ENCODE measurements at places on chromosomes 6 and 20.

- no peak for DNase-seq
Measured at GRCh38 chr6:149454346-149454848, 30.4 kb downstream of the ZC3H12D start.

GRCh38 chr20:17960927-17961586, 7.5 kb downstream of the SNX5 start:
- DNase-seq: no peak

- DNase-seq: peak; percentile 44
Measured at GRCh38 chr6:87742106-87742505, 40.1 kb upstream of the AKIRIN2 start.

DNA sequence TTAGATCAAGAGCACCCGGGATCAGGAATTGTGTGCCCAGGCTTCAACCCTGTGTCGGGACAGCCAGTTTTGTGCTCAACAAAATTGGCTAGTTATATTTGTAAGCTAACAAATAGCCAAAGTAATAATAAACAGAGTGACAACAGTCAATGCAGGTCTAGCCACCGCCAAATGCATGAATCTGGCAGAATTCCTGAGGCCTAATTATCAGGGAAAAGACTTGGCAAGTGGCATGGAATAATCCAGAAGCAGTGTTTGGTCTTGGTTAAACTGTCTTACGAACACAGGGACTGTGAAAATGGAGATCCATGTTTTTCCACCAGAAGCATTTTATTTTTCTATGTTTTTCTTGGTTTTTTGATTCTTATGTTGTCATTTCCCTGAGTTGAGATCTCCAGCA, 268.8 kb downstream of the ZNF217 start:
- no peak for DNase-seq

DNA sequence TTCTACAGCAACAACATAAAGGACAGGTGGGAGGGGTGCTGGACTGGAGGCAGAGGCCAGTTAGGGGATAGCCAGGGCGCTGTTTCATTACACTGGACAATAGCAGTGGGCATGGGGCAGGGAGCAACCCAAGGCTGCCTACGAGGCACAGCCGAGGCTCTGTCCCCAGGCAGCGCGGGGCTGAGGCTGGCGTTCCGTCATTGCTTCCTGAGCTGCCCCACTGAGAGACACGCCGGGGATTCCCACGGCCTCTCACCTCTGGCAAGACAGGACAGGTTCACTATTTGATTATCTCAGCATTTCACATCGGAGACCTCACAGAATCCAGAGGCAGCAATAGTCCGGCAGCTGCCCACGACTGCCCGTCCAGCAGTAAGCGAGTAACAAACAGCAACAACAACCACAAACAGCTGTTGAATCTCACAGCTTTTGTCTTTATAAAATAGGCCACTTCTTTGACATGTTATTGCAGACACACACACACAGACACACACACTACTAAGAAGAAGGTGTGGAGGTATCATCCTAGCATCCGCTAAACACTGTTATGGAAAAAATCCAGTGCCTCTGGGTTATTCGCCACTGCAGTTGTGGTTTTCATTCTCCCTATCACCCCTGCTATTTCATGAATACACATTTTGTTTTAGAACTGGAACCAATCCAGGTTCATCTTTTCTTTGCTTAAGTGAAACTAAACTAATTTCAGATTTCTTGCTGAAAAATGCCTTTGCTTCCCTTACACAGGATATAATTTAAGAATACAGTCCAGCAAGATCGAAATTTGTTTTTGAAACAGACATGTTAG, 19.5 kb downstream of the KIF25 start:
- DNase-seq: no peak

DNA sequence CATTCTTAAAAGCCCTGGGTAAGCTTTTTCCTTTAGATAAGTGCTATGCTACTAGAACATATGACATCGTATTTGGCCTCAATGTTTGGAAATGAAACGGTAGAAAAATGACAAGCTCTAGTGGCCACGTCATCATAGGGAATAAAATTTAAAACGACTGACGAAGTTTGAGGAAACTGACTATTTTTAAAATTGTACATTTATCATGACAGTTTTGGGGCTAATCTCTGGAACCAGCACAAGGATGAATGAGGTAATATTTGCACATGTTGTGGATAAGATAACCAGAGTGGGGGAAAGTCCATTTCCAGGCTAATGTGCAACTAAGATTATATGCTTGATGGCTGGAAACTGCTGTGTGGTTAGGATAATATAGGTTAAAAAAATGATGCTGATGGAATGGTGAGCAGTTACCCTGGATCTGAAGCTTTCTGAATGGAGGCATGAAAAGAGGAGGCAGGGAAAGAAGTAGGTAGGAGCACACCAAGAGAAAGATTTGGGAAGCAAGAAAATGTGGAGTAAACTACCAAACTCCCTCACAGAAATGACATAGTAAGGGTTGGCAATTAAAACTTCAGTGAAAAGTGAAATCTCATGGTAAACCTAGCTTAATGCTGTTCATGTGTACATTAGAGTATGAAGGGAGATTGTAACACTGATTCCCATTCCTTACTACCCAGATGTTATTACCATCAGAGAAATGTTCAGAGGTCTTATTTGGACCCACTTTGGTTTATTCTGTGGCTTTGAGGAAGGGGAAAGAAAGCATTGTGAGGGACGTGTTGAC, 42.7 kb upstream of the CEP162 start:
- no peak for DNase-seq

GRCh38 chr20:23320317-23320716, 30.3 kb upstream of the NXT1 start:
- no peak for DNase-seq

DNA sequence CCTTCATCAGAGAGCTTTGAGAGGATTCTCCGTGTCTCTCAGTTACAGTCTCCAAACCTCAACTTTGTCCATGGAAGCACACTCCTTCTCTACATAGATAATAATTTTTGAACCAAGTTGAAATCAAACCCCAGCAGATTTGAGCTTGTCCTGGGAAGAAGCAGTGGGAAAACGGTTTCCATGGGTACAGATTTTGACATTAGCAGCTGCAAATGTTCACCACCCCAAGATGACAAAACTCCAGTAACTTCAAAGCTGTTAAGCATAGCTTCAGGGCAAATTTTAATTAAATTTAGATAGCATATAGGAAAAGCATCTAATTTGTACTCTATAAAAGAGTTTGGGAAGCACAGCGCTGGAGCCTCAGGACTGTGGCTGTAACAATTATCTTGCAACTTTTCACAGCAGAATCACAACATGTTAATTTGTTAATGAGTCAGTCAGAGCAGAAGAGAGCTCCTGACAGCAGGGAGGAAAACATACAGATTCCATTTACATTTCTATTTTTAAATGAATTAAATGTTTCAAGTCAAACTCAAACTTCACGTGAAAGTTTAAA, 240.7 kb downstream of the BMP7 start:
- DNase-seq: no peak

DNA sequence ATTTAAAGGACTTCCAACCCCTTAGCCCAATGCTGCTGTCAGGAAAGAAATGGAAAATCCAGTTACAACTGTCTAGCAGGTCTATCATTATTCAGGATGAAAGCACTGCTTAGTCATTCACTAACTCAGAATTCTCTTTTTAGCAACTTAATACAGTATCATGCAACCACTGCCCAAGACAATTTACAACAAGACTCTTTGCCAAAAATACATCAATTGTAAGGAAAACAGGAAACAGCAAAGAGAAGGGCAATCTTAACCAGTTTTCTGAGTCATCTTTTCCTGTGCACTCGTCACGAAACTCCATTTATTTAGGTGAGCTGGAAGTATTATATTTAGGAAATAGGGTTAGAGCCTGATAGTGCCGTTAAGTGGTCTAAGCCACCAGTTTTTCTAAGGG, 1197.7 kb upstream of the CITED2 start:
- no peak for DNase-seq

GRCh38 chr20:42792052-42792451, 397.7 kb downstream of the PTPRT start:
- DNase-seq: no peak

DNA sequence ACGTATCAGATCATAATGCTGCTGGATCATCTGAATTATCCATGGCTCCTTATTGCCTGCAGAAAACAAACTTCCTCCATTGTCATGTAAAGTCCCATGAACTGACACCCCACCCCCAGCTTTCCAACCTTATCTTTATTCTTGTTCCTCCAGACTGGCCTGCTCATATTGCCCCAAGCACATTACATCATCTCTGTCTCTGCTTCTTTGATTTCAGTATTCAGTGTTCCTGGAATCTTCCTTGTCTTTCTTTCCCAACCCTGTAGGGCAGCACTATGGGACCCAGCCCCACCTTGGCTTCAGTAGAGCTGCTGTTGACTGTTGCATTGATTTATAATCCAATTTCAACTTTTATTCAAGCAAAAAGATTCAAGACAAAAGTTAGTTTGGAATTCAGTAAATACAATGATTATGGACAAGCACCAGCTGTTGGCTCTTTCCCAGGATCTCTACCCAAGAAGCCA, 187.5 kb upstream of the ECI2 start:
- DNase-seq: no peak

- no peak for DNase-seq
Measured at GRCh38 chr20:34049897-34050695, 56.4 kb downstream of the RALY start.

- DNase-seq: no peak
Measured at GRCh38 chr6:16069671-16070070, 59.2 kb upstream of the MYLIP start.

DNA sequence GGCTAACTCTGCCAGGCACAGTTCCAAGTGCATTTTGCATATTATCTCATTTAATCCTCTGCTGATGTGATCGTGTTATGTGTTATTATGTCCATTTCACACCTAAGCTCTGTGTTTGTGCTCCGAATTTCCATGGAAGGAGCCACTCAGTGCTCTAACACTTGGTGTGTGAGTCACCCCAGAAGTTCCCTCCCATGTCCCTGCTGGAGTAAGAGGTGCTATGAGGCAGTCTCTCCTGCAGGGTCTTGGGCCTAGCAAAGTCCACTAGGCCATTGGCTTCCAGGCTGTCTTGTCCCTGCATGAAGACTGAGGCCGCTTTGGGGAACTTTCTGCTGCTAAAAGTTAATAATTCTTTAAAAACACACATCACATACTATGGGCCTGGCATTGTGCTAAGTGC, 405.9 kb upstream of the SULF2 start:
- DNase-seq: no peak

DNA sequence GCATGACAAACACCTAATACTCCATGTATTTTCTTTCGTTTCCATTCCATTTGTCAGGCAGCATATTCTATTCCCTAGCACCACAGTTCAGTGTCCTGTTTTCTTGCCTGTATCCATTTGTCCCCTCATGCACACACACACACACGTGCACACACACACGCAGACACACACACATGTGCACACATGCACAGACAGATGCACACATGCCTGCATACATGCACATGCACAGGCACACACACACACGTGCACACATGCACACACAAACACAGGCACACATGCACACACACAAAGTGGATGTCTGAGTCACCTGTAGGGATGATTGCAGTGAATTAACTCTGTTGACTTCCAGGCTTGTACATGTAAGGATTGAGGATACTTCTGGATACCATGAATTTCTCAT, 226.7 kb upstream of the SYNDIG1 start:
- DNase-seq: no peak

DNA sequence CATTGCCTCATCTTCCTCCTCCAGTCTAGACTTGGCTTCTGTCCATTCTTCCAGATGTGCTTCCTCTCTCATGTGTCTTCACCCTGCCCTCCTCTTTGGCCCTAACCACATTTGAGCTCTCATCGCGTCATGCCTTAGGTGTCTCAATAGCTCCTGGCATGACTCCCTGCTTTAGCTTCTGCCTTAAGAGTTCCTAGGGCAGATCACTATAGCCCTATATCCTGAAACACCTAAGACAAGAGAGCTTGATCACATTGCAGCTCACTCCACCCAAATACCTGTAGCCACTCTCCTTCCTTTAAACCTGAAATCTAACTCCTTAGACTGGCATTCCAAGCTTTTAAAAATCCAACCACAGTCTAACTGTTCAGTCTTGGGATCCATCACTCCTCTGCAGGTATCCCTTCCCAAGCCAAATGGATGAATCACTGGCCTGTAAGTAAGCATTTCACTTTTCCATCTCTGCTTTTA, 69.0 kb upstream of the STXBP5 start:
- no peak for DNase-seq

DNA sequence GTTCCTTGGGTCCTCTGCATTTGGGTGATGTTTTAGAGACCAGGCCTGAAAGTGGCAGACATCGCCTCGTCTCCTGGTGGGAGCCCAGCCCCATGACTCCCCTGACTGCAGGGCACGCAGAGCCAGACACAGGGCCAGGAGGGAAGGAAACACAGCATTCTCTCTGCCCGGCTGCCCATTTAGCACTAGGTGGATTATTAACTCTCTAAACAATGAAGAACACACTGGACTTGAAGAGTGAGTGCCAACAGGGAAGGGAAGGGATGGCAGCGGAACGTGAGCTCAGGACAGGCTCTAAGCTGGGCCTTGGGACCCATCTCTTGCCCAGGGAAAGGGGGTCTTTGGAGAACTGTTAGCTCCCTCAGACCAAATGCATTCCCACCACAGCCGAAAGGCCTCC, 80.4 kb downstream of the TBXT start:
- DNase-seq: no peak

DNA sequence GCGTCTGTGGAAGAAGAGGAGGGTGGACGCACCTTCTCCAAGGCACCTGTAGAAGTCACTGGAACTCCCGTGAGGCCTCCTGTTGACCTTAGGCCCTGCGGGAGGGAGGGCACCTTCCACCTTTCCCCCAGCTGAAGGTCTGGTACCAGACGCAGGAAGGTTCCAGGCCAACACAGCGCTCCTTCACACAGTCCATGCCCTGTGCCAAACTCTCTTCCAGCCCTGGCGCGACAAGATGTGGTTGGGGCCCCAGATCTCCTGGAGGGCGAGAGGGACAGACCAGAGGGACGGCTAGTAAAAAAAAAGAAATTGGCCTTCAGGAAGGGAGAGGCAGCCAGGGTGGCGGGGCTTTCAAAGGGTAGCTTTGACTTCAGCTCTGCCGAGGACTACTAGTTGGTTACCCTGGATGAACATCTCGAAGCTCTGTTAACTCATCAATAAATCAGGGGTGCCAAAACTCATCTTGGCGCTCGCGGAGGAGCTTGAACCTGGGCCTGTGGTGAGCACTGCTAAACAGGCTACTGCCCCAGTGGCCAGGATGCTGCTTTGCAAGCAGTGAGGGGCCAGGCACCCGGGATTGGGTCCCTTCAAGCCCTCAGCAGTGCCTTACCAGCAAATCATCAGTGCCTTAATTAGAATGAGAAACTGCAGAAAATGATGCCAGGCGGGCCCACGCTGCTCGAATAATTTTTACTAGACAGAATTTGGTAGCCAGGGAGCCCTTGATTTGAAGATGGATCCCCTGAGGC, 14.9 kb downstream of the AARS2 start:
- no peak for DNase-seq

GRCh38 chr6:11196511-11197174, 35.8 kb downstream of the NEDD9 start:
- DNase-seq: no peak

DNA sequence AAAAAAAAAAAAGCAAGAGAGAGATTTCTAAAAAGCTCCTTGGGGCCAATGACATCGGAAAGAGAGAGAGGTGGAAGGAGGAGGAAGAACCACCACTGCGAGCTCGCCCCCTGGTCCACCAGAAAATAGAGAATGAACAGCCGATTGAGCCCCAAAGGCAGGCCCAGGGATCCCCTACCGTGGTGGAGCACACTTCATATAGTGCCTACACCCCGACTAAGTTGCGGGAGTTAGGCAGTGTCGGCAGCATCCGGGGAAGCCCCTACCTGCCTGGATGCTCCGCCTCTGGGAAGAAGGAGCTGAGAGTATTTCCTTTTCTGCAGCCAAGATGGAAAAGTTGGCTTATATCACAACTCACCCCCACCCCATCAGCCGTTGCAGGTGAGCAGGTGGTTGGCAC, 38.6 kb upstream of the HSF2 start:
- no peak for DNase-seq

All from central memory CD8-positive, alpha-beta T cell (primary cell).